ENCODE measurements at places on chromosomes 12 and 14.

DNA sequence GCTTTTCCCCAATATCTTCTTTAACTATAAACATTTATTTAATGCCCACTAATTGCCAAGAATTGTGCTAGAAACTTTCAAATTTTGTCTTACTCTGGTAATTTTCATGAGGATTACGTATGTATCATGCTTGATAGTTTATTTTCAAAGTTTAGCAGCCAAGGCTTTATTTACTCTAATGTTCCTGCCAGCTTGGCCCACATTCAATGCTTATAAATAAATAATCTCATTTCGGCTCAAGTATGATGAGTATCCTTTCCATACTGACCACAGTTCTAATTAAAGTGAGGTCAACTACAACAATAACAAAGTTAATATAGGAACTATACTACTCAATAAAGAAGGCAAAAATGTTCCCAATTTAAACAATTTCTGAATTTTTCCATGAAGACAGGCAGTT lies 259.2 kb downstream of the MED13L start:
- no peak for DNase-seq

GRCh38 chr12:124544311-124544970 lies 23.0 kb downstream of the NCOR2 start:
- no peak for DNase-seq

DNA sequence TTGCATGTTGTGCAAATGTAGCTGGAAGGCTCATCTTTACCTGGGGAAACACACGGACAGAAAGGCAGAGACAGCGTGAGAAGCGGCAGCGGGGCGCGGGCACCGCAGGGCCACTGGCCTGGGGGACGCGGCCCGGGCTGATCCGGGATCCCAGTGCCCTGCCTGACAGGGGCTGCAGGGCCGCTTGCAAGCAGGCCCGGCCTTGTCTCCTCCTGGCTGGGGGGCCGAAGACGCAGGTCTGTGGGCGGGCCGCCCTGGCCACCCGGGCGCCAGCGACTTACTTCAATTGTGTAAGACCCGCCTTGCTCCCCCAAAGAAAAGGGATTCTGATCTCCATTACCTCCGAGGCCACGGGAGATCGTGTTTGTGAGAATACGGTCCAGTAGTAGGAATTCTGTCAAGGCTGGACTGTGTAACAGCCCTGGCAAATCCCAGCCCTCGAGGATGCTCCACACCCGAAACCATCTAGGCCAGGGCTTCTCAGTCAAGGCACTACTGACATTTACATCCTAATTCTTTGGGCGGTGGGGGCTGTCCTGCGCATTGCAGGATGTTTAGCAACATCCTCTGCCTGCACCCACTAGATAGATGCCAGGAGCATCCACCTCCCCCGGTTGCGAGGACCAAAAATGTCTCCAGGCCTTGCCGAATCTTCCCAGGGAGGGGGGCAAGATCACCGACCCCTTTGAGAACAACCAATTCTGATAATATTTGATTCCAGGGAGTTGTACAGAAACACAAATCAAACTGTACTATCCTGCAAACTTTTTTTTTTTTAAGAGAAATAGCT lies 95.6 kb downstream of the BCL11B start:
- no peak for DNase-seq

GRCh38 chr12:50839042-50839441 lies 3.7 kb upstream of the TMPRSS12 start:
- no peak for DNase-seq

DNA sequence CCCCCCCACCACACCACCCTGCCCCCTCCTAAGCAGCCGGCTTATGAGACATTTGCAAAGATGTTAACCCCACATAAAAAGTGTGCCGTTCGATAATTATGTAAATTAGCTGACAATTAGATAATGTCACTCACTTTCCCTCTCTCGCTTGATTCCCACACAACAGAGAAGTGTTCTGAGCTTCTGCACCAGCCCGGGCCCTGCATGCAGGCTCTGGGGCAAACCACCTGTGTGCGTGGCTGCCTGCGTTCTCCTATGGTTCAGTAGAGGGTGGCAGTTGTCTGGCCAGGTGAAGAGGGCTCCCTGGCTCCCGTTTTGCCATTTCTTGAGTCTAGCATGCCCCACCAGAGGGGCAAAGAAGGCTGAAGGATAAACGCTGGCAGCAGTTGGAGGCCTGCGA lies 68.0 kb downstream of the NRXN3 start:
- no peak for DNase-seq

DNA sequence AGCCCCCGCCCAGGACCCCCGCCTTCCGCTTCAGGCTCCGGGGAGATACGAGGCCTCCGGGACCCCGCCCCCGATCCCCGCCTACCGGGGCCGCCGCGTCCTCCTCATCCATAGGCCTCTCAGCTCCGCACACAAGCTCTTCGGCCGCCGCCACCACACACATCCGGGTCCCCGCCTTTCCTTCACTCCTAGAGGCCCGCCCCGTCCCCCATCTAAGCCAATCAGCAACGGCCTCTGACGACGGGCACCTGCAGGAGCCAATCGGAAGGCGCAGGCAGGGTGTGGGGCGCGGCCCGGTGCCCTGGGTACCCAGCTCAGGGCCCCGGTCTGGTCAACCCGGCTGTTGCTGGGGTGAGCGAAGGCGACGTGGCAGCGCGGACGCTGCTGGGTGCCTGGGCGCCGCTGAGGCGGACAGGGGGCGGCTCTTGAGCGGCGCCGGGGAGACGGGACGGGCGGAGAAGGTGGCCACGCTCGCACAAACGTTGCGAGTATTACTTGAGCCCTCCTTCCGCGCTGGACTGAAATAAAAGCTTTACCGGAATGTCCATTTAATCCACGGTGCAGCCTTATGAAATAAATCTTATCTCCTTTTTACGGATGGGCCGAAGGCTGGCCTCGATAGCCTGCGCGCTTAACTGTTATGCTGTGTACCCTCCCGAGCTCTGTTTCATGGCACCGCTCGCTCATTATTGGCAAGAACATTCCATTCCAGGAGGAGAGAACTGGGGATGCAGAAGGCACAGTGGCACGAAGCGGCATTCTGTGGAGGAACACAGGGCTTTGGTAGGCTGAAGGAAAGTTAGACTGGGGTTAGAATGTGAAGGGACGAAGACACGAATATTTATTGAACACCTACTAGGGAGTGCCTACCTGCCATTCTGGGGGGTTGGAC lies at the start of gene SPRYD3:
Gene SPRYD3 (minus strand): TSS at position 165 of the 892 bp plus-strand sequence. CDS start 57 bp downstream, at position 108.
- peak; percentile 95 for DNase-seq

DNA sequence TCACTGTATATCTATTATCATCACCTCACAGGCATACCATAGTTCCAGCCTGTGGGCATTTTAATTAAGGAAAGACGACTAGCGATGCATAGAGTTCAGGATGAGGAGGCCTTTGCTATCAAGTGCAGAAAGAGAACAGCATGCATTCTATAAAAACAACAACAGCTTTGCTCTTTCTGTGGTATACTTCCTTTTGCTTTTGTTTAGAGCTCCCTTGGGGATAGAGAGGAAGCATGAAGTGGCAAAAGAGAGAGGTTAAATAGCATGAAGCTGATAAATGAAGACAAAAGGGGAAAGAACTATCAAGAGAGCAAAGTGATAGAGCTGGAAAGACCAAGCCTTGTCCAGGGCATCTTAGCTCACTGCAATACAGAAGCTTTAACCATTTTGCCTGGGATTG lies 23.5 kb downstream of the IFNG-AS1 start:
- DNase-seq: no peak

DNA sequence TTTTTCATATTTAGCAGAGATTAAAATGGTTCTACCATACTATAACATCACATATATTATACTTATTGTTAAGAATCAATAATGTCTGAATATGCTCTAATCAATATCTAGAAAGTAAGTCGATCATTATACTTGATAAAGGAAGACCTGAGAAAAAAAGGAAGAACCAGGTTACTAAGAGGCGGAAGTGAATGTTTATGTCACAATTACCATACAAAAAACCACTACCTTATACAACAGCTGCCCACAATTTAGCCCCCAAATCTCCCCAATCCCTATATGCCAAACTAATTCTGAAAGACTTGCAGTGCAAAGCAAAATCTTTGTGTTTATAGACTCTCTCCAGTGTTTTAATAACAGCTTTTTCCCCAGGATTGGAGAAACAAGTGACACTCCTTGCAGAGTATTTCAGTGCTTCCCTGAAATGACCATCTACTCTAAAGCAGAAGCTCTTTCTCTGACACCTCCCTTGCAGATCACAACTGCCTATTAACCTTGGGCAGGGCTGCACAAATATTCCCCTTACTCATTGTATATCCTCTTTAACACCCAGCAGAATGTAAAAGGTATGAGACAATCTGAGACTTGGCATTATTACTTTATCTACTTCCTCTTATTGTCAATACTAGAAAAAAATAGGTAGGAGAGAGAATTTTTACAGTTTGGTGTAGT lies 12.7 kb upstream of the SLC2A3 start:
- no peak for DNase-seq

- no peak for DNase-seq
Observed at GRCh38 chr14:22565391-22565945, 23.6 kb downstream of the DAD1 start.

GRCh38 chr12:10783252-10783651 lies 19.2 kb downstream of the TAS2R7 start:
- no peak for DNase-seq

DNA sequence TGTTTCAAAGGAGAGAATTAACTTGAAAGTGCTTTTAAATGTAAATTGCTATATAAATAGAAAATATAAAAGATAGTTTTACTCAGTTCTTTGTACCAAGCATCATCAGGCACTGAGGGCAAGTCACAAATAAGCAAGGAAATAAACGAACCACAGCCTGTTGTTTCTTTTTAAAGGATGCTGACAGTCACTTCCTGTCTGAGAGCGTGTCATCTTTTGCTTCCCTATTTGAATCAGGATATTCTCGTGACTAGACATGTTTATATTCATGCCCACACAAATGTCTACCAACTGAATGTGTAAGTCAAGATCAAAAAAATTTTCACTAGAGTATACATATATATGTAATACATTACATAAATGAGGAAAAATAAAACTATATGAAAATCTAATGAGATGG lies 31.4 kb upstream of the SLC2A13 start:
- no peak for DNase-seq

GRCh38 chr12:67370979-67371378 lies 101.8 kb downstream of the CAND1 start:
- no peak for DNase-seq

GRCh38 chr14:91883753-91884152 lies 16.4 kb upstream of the TC2N start:
- DNase-seq: no peak

DNA sequence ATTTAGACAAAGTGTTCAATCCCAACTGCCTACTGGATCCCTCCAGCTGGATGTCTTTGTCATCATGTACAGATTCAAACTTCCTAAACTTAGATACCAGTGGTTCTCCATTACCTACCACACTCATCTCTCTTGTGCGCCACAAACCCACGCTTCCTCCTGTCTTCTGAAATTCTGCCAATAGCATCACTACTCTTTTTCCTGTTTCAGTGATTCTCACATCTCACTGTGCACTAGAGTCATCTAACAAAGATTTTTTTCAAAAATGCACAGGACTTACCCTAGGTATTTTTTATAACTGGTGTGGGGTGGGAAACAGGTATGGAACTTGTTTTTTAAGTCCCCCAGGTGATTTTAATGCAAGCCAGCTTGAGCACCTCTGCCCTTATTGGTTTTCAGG lies 5.9 kb downstream of the PSMB5 start:
- DNase-seq: peak; percentile 12

DNA sequence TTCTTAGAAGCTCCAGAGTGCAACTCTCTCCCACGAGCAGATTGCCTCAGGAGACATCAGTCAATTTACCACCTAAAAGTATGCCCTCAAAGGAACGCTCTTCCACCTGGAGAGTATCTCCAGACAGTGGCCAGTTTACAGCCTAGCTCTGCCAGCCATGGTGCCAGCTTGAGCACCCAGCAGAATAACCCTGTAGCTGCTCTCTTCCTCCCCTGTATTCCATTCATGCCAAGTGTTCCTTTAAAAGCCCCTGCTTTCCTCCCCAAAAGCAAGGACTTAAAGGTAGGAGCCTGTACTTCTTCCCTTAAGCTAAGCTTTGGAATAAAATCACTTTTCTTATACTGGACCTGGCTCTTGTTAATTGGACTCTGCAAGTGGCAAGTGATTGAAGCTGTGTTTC lies 245.4 kb upstream of the TMEM132C start:
- DNase-seq: no peak

- no peak for DNase-seq
Observed at GRCh38 chr12:62854024-62854423, 80.9 kb downstream of the PPM1H start.

DNA sequence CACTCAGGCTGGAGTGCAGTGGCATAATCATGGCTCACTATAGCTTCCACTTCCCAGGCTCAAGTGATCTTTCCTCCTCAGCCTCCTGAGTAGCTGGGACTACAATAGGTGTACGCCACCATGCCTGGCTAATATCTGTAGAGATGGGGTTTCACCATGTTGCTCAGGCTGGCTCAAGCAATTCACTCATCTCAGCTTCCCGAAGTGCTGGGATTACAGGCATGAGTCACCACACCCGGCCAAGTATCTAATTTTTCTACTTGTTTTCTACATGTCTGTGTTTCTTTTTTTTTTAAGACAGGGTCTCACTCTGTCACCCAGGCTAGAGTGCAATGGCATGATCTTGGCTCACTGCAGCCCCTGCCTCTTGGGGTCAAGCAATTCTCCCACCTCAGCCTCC lies 119.7 kb upstream of the MED13L start:
- no peak for DNase-seq

DNA sequence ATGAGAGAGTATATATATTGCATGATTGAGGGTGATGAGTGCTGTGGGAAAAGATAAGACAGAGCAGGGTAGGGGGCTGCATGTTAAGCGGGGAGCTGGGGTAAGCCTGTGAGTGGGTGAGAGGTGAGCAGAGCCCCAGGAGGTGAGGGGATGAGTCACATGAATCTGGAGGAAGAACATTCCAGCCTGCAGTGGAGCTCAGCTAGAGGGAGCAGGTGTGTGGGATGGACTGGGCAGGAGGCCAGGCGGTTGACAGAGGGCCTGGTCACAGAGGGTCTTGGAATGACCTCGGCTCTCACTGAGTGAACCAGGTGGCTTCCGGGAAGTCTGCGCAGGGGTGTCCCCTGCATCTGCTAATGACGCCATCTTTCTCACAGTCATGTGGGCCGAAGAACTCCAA lies 44.4 kb downstream of the GIT2 start:
- no peak for DNase-seq

DNA sequence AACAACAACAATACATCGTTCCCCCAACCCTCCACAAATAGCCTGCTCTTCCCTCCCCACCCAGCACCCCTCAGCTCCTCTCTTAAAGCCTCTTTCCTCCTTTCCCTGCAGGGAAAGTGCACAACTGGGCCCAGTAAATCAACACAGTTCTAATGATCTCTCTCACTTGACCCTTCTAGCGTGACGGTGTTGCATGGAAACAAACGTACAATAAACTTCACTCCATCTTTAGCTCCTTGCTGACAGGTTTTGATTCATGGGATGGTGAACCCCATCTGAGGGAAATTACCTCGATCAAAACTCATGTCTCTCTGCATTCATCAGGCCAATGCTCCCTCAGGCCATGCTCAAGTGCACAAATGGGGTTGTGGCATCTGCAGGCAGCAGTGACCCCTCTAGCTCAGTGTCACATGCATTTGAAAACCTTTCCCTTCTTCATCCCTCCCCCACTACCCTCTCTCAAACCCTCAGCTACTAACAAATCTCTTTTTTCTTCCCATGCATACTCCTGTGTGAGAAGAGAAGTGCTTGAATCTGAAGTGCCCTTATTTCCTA lies 22.9 kb downstream of the GDF11 start:
- no peak for DNase-seq

GRCh38 chr14:31270196-31270772 lies 62.7 kb upstream of the HECTD1 start:
- DNase-seq: no peak

- DNase-seq: no peak
Observed at GRCh38 chr14:76181546-76181945, 29.8 kb downstream of the GPATCH2L start.

- DNase-seq: no peak
Observed at GRCh38 chr14:99121319-99121875, 150.6 kb downstream of the BCL11B start.
